ENCODE measurements at places on chromosomes 11 and 22.
A peak's percentile ranks its signal among the peaks of the same experiment; 100 is the strongest.

- no peak for DNase-seq
Measured at GRCh38 chr11:203056-203944, 3.9 kb downstream of the BET1L start.

DNA sequence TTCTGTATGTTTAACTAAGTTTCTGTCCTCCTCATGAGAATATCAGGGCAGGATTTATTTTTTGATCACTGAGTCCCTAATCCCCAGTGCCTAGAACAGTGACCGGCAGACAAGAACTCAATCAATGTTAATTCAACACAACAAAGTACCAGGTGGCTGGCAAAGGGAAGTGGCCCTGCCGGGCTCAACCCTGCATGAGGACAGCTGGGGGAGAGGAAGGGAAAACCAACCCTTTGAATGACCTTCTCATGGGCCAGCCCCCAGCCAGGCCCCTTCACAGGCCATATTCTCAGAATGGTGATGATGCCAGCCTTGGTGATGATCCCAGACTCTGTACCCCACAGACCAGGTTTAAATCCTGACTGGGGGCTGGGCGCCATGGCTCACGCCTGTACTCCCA is 1.4 kb upstream of the MFNG start:
- no peak for DNase-seq

- peak; percentile 72 for DNase-seq
Measured at GRCh38 chr22:31630331-31631329, 31.4 kb downstream of the PISD start.

DNA sequence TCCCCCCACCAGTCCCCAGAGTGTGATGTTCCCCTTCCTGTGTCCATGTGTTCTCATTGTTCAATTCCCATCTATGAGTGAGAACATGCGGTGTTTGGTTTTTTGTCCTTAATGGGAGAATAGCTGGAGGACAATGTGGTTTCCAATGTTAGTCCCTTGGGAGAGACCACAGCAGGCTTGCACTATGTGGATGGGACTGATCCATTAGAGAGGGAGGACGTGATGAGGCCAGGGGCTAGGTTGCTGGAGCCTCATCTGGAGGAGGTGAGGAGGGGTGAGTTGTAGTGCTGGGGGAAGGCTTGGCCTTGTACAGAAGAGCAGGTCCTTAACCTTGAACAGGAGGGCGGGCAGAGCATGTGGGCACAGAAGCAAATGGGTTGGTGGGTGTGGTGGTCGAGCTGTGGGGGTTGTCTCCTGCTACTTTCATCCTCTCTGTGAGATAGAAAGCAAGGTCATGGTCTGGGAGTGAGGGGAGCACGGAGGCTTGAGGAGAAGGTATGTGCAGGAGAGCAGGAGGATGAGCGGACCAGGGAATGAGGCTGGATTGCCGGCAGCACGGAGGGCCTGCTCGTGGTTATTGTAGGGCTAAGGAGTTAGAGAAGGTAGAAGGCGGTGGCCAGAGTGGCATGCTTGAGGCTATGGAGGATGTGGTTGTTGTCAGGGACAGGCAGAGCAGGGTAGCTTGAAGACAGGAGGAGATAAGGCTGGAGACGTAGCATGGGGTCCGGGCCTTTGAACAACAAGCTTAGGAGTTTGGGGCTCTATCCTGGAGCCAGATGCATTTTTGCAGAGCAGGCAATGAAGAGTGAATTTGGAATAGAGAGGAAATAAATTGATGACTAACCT is 11.2 kb upstream of the SREBF2 start:
- DNase-seq = no peak

DNA sequence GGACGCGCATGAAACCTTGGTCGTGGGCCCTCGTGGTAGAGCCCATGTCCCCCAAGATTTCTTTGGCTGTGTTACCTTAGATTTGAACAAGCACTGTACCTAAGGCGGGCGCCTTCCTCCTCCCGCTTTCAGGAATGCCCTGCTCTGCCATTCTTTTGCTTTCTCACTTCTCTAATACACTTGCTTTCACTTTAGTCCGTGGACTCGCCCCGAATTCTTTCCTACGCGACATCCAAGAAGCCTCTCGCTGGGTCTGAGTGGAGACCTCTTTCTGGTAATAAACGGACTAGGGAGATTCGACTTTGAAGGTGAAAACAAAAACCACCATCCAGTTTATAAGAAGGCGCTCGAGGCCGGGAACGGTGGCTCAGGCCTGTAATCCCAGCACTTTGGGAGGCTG is 1.2 kb upstream of the NUP50 start:
- DNase-seq = no peak

- DNase-seq = no peak
Measured at GRCh38 chr22:37931893-37932389, 21.5 kb downstream of the C22orf23 start.

DNA sequence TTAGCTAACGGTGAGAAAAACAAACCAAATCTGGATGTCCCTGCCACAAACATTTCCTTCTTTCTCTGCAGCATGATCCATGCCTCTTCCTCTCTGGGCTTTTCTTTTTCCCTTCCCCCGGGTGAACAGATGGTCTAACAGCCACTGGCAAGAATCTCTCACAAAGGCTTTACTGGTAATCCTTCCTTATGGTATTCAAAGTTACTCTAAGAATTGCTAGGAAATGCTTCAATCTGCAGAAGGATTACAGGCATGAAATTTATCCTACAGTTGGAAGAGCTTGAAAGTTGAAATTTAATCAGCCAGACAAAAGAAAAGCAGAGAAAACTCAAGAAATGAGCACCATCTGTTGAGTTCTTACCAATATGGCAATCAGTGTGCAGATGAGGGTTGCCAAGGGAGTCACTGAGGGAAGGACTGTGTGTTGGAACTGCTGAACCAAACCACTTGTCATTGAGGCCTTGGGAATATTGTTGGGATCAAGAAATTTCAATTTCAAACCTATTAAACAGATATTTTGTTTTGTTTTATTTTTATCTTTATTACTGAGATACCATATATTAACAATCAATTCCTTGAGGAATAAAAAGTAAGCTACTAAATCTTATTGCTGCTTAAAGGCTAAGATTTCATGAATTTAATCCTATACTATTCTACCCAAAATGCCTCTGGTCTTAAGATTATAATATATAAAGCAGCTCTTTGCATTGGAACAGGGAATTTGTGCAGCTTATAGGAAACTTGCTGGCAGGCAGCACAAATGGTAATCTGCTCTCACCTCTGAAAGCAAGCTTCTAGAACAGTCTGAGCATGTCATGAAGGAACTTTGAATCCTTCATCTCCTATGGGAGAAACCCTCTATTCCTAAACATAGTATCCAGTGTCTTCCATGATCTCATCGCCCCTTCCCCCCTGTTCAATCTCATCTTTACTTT is 29.7 kb upstream of the NDUFC2 start:
- no peak for DNase-seq

DNA sequence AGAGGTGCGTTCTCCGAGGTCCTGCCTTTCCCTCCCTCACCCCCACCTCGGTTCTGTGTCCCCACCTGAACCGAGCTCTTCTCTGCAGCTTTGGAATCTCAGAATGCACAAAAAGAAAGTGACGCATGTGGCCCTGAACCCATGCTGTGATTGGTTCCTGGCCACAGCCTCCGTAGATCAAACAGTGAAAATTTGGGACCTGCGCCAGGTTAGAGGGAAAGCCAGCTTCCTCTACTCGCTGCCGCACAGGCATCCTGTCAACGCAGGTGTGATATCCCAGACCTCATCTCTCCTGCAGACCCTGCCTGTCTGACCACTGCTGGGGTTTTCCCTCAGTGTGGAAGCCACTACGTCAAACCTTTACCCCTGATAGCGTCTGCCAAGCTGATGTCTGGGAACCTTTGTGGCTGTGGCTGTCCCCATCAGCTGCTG is 13.9 kb downstream of the ACP2 start:
- no peak for DNase-seq

DNA sequence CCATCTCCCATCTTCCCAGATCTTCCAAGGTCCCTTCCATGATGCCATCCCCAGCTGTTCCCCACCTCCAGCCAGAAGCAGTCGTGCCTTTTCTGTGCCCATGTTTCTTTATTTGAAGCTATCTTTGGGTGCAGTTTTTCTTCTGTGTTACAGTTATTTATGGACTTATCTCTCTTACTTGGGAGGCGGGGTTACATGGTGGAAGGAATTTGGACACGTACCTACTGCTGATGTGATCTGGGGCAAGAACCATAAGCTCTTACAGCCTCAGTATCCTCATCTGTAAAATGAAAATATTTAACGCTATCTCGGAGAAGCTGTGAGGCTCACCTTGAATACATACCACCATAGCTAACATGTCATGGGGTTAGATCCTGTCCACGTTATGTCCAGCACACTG is 98.9 kb downstream of the ZBTB16 start:
- DNase-seq = no peak

- DNase-seq = no peak
Measured at GRCh38 chr11:121435551-121436511, 16.3 kb upstream of the SORL1 start.

DNA sequence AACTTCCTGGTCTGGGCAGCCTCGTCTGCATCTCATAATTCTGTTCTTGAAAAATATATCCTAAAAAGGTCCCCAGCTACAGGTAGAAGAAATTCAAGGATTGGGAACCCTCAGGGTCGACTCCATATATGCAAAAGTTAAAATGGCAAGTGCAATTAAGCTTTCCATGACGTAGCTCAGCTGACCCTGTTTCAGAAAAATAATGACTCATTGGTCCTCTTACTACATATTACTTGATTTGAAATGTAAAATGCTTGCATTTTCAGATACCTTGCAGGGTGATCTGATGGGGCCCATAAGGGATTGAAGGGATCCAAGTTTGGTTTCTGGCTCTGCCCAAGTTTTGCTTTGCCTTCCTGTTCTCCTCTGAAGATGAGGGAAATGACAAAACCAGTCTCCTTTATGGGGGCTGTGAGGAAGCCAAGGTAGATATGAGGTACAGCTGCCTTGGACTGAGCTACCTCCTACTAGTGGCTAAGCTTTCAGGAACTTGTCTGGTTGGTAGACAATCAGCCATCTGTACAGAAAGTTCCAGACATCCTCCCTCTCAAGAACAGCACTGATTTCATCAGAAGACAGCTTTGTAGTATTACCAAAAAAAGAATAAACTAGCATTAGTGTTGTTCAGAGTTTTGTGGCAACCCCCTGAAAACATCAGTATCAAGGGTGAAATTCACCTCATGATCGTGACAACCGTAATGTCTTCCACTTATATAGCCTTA is 177.3 kb downstream of the DBX1 start:
- no peak for DNase-seq

DNA sequence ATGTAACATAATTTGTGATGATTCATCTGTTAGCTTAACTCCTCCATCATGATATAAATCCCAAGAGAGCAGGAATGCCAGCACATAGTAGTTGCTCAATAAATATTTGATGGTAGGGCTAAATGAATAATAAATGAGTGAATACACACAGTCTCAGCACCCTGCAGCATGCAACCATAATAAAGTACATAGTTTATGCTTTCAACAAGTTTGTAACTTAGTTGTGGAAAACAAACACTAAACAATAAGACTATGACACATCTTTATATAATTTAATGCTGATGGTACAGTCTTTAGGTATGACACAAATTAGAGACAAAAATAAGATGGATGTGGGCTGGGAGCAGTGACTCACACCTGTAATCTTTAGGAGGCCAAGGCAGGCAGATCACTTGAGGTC is 3.8 kb downstream of the ALKBH8 start:
- no peak for DNase-seq

- no peak for DNase-seq
Measured at GRCh38 chr11:63761188-63761587, 7.4 kb downstream of the ZFTA start.

DNA sequence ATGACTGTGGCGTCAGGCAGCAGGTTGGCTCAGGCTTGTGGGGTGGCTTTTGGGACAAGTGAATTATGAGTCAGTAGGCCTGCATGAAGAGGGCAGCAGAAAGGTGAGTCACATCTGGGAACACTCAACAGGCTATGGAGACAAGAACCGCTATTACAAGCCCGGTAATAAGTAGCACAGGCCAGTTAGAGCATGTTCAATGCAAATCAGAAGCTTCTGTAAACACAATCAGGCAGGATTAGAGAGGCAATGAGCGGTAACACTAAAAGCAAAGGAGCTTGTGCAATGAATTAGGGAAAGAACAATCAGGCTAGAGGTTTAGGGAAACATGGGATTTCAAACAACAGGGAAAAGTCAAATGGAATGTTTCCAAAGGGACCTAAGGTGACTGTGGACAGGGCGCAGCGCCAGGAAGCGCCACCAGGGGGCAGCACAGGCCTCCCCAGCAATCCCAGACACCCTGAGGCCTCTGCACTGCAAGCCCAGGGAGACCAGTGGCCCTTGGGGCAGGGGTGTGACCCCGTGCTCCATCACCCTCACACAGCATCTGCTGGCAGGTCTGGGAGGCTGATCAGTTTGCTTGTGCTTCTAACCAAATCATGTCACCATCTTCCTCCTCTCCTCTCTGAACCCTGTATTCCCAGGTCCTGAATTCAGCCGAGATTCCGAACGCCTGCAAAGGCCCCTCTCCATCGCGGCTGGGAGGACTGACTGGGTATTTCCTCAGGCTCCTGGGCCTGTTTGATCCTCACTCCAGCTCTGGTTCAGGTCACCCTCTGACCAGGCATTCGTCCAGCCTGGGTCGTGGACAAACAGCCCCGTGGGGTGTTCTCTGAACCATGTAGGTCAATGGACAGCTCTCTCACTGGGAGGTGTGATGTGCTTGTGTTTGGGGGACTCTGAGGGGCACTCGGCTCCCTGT is 50.0 kb downstream of the C11orf58 start:
- DNase-seq = peak; percentile 30

GRCh38 chr11:12195768-12196167 is 85.4 kb downstream of the MICAL2 start:
- DNase-seq = no peak

GRCh38 chr11:12863605-12864121 is 145.5 kb upstream of the RASSF10 start:
- no peak for DNase-seq

DNA sequence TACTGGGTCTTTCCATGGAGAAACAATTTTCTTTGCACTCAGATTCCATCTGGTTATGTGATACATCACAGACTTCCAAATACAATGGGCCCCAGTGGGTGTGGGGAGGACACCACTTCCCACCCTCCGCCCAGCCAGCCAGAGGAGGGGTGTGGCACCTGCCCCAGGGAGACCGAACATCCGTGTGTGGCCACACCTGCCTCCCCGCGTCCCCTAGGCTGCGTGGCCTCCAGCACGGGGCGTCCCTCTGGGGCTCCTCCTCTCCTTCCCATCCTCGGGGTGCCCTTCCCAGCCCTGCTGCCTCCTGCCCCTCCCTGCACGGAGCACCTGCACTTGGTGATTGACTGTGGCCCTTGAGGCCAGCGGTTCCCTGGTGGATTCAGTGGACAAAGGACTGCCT is 49.1 kb downstream of the CERK start:
- DNase-seq = no peak

- DNase-seq = no peak
Measured at GRCh38 chr11:29119116-29119515, 897.7 kb downstream of the KCNA4 start.

GRCh38 chr11:45087900-45088160 is 58.6 kb upstream of the PRDM11 start:
- no peak for DNase-seq

GRCh38 chr22:29026579-29026978 is 35.1 kb downstream of the C22orf31 start:
- no peak for DNase-seq
